H54 (cell line): ENCODE measurements at places on chromosomes 3 and 15.
A peak's percentile ranks its signal among the peaks of the same experiment; 100 is the strongest.

DNA sequence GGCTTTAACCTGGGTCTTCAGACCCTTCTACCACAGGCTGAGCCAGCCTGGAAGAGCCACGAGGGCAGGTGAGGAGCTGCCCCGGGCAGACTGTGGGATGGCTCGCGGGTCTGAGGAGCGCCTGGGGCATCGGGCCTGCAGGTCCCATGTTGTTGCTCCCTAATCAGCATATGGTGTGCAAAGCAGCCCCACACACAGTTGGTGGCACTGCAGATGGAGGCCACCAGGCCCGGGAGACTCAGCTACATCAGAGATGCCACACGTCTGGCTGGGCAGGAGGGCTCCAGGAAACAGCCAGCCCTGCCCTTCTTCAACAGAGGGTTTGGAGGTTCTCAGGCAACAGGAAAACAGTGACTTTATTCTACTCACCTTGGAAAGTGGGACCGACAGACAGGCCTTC is 63.9 kb downstream of the XXYLT1 start:
- DNase-seq, result no peak

DNA sequence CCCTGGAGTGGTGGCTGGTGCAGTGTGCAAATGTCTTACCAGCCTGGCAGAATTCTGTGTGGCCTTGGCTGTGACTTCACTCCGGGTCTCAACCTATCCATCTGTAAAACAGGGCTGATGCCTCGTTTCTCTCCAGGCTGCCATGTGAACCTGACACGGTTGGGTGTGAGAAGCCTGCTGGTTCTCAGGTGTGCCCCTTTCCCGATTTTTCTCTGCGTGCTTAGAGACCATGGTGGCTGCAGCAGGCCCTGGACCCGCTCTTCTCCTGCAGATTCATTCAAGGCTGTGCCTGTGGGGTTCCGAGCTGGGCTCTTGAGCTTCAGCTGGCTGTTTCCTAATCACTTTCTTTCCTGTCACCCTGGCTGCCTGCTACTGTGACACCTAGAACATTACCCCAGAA is 38.9 kb downstream of the EEFSEC start:
- no peak for DNase-seq

DNA sequence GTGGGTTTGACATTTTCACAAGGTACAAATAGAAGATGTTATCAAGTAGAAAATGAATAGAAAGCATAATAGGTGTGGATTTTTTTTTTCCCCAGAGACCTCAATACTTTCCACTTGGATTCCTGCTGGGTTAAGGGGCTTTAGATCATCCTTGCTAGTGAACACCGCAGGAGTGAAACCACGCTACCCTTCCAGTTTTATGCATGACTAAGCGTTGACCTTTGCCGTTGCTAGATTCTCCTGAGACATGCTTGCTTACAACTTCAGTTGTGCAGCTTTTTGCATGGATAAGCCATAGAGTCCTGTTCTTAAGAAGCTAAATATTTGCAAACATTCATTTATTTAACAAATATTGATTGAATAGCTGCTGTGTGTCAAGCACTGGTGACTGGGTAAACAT is 299.7 kb upstream of the LMCD1 start:
- no peak for DNase-seq

DNA sequence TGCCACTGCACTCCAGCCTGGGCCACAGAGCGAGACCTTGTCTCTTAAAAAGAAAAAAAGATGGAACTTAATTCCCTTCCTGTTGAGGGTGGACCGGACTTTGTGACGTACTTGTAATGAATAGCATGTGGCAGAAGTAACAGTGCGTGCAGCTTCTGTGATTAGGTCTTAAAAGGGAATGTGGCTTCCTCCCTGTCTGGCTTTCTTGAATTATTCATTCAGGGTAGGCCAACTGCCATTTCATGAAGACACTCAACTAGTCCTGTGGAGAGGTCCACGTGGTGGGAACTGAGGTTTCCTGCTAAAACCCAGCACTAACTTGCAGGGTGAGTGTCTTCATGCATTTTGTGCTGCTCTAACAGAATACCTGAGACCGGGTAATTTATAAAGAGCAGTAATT is 98.9 kb upstream of the PIAS1 start:
- no peak for DNase-seq

DNA sequence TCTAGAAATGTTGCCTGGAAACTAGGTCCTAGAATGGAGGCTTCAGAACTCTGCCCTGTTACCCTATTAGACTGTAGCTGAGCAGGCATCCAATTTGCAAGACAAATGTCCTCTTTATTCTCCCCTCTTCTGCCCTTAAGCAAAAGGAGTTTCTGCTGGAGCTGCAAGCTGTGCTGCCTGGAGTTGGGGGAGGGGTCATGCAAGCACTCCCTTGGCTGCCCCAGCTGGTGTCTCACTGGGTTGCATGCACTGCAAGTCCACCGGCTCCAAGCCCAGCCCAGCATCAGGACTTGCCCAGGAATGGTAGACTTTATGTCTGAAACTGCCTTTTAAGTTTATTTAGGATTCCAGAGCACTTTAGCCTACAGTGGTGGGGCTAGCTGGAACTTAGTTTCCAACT is 15.7 kb upstream of the RBP2 start:
- no peak for DNase-seq

DNA sequence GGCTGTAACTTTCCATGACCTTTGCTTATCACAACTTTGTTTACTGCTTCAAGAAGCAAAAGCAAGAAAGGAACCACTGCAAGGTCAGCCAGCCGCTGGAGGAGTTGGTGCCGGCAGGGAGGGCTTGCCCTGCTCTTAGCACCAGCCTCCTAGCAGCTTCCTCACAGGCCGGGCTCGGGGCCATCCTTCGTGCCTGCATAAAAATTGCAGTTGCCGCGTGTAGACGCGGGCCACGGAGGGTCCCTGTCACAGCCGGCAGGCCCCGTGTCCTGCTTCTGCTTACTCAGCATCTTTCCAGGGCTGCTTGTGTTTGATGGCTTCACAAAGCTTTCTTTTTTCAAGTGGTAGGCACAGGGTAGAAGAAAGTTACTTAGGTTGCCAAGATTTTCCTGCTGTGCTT is 84.4 kb downstream of the PGPEP1L start:
- no peak for DNase-seq

DNA sequence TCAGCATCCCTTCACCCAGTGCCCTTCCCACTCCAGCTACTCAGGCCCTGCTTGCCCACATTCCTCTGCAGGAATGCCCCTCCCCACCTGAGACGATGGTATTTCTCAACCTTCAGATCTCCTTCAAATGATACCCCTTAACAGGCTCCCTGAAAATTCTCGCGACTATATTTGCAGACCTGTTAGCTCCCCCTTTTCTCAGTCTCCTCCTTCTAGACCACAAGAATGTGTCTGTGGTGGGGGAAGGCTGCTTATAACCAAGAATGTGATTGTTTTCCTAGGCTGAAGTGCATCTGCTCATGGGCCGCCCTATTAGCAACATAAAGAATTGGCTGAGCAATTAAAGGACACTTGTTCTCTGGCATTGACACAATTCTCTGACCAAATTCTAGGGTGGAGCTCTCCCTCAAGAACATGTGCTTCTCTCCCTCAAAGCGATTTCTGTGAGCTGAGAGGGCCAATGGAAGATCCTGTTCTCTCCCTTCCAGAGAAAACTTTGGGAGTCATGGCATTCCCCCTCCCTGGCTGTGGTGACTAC is 19.1 kb upstream of the LIMD1 start:
- DNase-seq, result no peak

DNA sequence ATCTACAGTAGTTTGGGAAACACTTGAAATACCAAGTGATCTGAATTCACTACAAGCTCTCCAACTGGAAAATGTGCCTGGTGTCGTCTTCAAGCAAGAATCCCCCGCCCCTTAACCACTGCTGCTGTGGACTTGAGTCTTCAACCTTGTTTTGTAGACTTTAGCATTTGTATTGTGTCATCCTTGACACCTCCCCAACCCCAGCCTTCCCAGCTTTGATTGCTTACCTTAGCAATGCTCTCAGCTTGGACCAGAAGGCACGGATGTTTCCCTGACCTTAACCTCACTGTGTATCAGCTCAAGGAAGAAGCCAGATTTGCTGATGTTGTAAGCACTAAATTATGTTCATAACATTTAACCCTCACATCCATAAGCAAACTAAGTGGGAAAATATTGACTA is 146.4 kb downstream of the IGF1R start:
- DNase-seq, result no peak

- DNase-seq, result peak; percentile 85
Measured at GRCh38 chr15:70271422-70272088, 173.8 kb upstream of the TLE3 start.

- no peak for DNase-seq
Measured at GRCh38 chr3:30810625-30811024, 83.8 kb downstream of the GADL1 start.

- DNase-seq, result no peak
Measured at GRCh38 chr3:56590814-56591213, 33.8 kb downstream of the CCDC66 start.

DNA sequence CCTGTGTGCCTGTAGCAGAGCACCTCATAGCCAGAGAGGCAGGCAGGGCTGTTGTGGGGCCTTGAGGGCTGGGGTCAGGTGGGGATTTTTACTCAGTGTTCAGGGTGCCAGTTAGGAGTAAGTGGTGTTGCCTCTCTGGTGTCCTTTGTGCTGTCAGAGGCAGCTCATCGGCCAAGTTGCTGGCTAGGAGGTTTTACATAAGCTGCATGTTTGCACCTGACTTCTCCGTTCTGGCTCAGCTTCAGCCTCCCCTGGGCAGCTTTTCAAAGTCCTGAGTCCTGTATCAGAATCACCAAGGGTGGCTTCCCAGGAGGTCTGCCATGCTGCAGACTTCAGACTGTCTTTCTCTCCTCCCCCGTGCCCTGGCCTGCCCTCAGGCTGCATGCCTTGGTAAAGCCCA is 242.6 kb upstream of the TPM1 start:
- no peak for DNase-seq

DNA sequence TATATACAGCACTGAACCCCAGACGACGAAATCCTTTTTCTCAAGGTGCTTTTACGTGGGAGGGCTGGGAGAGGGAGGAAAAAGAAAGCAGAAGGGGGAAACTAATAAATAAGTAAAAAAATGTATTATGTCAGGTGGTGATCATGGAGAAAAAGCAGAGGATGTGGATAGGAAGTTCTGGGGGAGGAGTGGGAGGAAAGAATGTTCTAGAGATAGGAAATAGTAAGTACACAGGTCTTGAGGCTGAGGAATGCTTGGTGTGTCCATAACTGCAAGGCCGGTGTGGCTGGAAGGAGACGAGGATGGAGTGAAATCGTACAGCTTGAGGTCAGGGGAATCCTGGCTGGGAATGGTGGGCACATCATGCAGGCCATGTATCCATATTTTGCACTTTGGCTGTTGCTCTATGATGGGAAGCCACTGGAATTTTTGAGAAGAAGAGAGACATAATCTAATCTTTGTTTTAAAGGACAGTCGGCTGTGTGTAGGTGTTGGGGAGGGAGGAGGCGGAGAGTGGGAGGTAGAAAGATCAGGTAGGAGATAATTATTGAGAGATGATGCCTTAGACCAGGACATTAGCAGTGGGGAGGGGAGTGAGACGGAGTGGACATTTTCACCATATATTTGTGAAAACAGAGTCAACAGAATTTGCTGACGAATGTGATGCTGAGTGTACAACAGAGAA is 1.8 kb upstream of the UBE2E2 start:
- no peak for DNase-seq

DNA sequence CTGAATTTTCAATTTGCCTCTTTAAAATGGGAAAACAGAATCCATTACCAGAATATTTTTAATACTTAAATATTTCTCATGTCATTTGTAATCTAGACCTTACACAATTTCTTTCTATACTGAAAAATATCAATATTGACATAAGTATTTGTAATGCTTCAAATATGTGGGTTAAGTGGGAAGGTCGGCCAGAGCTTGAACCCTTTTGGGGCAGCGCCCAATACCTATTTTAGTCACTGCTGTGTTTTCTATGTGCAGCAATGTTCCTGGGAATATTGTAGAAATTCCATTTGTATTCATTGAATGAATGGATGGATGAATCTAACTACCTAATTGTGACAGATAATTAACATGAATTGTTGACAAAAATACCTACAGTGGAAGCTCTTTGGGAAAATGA is 459.7 kb upstream of the ZNF717 start:
- DNase-seq, result no peak

GRCh38 chr3:66406163-66406562 is 94.7 kb downstream of the LRIG1 start:
- no peak for DNase-seq

DNA sequence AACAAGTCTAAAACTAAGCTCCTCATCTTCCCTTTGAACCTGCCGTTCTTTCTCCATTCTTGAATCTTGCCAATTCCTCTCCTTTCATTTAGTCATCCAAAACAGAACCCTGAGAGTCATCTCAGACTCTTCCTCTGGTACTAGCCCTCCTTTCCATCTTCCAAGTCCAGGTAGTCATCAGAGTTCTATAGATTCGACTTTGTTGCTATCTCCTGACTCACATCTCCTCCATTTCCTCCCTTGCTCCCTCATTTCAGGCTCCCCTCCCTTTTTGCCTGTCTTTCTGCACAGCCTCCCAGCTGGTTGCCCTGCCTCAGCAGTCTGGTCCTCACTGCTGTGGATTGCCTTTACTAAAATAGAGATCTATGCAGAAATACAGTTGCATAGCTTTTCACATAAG is 4.7 kb downstream of the ATG7 start:
- DNase-seq, result no peak

DNA sequence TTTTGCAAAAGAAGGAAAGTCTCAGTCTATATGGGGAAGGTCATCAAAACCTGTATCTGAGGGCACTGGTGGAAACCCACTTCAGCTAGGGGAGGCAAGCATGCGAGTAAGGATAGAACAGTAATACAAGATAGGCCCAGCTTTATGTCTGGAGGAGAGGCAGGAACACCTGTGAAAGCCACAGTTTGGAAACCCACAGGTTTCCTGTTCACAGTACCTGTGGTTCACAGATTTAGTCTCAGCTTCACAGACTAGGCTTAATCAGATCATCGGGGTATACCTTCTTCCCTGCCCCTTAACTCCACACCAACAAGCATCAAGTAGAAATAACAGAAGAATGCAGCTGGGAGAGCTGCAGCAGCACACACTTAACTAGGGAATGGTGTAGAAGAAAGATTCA is 36.2 kb downstream of the C2CD4B start:
- DNase-seq, result no peak

GRCh38 chr3:197297002-197297401 is 1.4 kb downstream of the DLG1 start:
- DNase-seq, result no peak

- no peak for DNase-seq
Measured at GRCh38 chr3:78861156-78861555, 906.6 kb downstream of the ROBO1 start.

DNA sequence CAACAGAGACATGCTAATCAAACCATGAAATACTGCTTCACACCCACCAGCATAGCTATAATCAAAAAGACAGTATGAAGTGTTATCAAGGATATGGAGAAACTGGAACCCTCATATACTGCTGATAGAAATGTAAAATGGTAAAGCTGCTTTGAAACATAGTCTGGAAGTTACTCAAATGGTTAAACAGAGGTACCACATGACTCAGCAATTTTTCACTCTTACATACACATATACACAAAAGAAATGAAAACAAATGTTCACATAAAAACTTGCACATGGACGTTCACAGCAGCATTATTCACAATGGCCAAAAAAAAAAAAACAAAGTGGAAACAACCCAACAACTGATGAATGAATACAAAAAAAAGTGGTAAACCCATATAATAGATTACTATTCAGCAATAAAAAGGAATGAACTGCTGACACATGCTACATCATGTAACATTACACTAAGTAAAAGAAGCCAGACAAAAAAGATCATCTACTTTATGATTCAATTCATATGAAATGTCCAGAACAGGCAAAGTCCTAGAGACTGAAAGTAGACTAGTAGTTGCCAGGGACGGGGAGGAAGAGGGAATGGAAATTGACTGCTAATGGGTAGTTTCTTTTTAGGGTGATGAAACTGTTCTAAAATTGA is 23.2 kb downstream of the ZNF148 start:
- DNase-seq, result no peak
